ENCODE measurements at places on chromosomes 7 and 10.
A peak's percentile ranks its signal among the peaks of the same experiment; 100 is the strongest.

GRCh38 chr7:32075612-32076011, 5.4 kb upstream of the PDE1C start:
- DNase-seq: no peak

- DNase-seq: no peak
These were observed 389.1 kb upstream of the COBL start for GRCh38 chr7:51705701-51706100.

DNA sequence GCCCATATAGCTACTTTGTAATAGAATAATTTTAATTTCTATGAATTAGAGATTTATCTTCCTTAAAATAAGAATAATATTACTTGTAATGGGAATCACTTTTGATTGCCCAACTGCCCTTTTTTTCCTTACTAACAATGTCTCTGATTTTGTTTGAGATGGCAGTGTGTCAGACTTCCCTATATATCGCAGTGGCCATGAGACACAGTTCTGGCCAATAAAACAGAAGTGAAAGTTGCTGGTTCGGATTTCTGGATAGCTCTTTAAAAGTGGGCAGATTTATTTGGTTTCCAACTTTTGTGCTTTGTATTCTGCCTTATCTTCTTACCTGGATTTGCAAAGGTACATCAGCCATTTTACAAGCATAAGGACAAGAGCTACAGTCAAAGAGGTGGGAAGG, 170.2 kb downstream of the PPP1R17 start:
- no peak for DNase-seq

GRCh38 chr10:127905848-127906261, 1.0 kb upstream of the PTPRE start:
- no peak for DNase-seq

DNA sequence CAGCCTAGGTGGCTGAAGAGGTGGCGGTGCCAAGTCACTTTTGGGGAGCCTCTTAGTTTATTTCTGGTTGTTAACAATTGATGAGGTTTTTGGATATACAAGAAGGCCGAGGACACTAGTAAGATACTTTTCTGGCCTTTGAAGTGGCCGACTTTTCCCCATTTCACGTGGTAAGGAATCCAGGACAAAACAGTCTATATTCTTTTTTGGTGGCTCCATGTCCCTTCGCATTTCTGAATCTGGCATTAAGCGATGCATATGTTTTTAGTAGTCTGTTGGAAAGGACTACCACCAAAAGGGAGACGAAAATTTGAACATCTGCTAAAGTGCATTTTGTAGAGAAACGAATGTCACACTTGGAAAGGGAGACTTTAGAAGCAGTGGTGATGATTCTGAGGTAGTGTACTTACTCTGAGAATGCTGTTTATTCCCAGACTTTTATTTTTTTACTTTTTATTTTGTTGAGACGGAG, 1.5 kb downstream of the MLLT10 start:
- DNase-seq: no peak

DNA sequence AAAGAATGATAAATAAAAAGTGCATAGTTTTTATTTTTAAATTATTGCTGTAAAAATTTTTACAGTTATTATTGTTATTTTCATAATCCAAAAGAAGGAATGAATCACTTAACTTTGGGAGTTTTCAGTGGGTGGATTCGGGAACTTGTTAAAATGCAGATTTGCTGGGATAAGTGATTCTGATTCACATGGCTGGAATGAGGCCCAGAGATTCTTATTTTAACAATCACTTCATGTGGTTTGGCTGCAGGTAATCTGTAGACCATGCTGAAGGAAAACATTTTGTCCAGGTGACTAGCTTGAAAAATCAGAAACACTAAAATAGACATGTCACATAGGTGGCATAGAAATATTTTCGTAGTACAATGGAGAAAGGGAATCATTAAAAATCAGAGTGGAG, 13.9 kb downstream of the CROT start:
- DNase-seq: no peak

DNA sequence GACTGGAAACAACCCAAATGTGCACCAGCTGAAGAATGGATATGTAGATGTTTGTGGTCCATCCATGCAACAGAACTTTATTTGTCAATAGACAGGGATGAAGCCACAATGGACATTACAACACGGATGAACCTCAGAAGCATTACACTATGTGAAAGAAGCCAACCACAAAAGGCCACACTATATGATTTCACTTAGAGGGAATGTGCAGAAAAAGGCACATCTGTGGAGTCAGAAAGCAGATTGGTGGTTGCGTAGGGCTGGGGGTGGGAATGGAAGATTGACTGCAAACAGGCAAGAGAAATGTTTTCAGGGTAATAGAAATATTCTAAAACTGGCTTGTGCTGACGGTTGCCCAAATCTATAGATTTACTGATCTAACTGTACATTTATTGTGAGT, 34.3 kb upstream of the WASHC2A start:
- DNase-seq: no peak

DNA sequence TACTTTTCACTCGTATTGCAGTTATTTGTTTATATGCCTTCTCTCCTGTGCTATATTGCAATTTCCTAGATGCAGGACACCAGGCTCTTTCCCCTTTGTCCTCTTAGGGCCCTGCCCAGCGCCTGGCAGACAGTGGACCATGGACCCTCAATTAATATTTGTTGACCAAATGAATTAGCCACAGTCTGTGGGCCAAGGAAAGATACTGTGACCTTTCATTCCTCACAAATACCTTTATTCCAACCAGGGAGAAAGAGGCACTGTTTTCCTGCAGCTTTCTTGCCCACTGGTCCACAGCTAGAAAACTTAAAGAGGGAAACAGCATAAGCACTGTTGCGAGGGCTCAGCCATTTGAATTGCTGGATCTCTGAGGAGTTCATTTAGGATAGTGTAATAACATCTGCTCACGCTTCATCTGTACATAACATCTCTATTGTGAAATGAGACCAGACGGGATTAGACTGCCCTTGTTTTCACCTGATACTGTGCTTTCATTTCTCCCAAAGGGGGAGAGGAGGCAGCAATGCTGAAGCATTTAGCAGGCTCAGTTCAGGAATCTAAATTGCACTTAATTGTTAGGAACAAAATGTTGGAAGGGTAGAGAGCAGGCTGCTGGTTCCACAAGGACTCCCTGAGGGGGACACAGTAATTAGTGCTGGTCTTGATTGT, 46.7 kb downstream of the TNS3 start:
- DNase-seq: no peak

DNA sequence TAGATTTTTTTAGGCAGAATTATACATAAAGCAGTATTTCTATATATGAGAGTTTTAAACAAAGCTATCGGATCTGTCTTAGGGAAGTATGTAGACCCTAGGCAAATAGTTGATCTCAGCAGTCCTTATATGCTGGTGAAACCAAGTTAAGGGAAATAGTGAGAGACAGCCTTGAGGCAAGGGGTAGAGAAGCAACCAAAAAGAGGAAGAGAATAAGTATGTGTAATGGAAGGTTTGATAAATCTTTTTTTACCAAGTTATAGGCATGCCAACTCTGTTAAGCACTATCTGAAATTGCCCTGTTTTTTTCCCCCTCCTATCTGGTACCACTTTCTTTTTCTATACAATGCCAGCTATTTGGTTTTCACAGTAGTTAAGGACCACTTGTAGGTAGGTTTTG, 19.9 kb downstream of the SPAG6 start:
- no peak for DNase-seq

DNA sequence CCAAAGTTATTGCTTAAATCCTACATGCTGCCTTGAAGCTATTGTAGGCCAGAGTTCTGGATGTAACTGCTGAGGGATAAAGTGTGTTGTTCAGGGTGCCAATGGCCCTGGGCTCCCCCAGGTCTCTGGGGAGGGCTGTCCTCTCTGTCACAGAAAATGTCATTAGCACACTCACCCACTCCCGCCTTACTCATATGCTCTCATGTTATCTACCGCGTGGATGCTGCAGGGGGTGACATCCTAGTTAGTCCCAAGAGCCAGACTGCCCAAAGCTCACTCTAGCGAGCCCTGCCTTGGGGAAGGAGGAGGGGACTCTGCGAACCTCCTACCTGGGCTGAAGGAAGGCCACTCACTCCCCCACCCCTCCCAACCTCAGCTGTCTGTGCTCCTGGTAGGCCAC, 122.5 kb downstream of the FRMD4A start:
- DNase-seq: no peak

- no peak for DNase-seq
These were observed 52.0 kb downstream of the TCERG1L start for GRCh38 chr10:131259535-131259934.

- DNase-seq: no peak
These were observed 94.3 kb upstream of the PDE1C start for GRCh38 chr7:32164341-32164996.

- peak; percentile 16 for DNase-seq
These were observed 26.5 kb upstream of the CHST15 start for GRCh38 chr10:124119946-124120345.

- no peak for DNase-seq
These were observed 16.5 kb upstream of the UBE2D1 start for GRCh38 chr10:58318346-58318745.

DNA sequence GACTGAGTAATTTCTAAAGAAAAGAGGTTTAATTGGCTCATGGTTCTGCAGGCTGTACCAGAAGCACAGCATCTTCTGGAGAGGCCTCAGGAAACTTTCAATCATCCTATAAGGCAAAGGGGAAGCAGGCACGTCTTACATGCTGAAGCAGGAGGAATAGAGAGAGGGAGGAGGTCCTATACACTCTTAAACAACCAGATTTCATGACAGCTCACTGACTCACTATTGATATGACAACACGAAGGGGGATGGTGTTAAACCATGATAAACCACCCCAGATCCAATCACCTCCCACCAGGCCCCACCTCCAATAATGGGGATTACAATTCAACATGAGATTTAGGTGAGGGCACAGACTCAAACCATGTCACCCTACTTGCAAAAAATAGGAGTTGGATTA, 201.5 kb downstream of the CDK14 start:
- no peak for DNase-seq

- DNase-seq: peak; percentile 48
These were observed 19.1 kb upstream of the SPOCK2 start for GRCh38 chr10:72107325-72108003.

DNA sequence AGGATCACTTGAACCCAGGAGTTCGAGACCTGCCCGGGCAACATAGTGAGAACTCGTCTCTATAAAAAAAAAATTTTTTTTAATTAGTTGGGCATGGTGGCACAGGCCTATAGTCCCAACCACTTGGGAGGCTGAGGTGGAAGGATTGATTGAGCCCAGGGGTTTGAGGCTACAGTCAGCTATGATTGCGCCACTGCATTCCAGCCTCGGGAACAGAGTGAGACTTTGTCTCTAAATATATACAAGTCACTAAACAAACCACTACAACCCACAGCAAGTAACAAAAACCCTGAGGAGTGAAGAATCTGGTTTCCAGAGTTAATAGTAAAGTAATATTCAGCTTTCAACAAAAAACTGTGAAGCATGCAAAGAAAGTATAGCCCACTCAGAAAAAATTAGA, 32.7 kb upstream of the HHEX start:
- no peak for DNase-seq

GRCh38 chr10:121133901-121134300, 282.7 kb downstream of the WDR11 start:
- DNase-seq: no peak

GRCh38 chr10:123027861-123028260, 19.1 kb downstream of the ACADSB start:
- DNase-seq: no peak

DNA sequence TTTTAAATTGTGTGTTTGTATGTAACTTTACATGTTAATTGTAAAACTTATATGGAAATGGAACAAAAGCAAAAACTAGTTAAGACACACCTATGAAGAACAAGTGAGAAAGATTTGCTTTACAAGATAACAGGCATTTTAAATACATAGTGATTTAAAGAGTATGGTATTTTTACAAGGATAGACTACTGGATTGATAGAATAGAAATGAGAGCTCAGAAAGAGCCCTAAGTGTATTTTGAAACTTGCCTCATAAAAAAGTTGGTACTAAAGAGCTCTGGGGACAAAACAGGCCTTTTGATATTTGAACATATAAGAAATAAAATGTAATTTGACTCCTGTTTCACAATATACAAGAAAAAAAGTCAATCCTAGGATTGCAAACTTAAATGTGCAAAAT, 928.4 kb downstream of the REEP3 start:
- DNase-seq: no peak

GRCh38 chr10:71945819-71946474, 18.2 kb upstream of the CHST3 start:
- no peak for DNase-seq

GRCh38 chr10:110115784-110116520, 91.5 kb upstream of the MXI1 start:
- no peak for DNase-seq

DNA sequence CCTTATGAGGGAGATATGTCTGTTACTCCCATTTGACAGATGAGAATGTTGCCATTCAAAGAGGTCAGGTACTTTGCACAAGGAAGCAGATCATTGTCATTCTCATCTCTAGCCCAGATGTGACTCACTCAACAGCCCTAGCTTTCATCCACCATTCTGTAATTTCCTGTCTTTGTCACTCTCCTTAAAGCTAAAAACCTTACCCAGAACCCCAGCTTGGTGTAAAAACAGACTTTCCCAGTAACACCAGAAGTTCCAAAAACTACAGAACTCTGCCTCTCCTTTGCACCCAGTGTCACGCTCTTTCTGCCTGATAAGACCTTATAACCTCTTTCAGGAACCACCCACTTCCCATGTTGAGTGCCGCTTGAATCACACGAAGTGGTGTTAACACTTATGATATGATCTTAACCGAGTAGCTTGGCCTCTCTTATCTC, 89.1 kb upstream of the SP4 start:
- DNase-seq: peak; percentile 80

- DNase-seq: no peak
These were observed 51.7 kb upstream of the FZD1 start for GRCh38 chr7:91212582-91212981.

GRCh38 chr7:132234711-132235110, 341.6 kb downstream of the PLXNA4 start:
- no peak for DNase-seq

All from activated naive CD4-positive, alpha-beta T cell treated with anti-CD3 and anti-CD28 coated beads for 36 hours (primary cell).